ENCODE measurements at places on chromosomes 4 and X. TPM values are rescaled to one million over a fixed set of nuclear protein-coding genes. Genes with fewer than 3 reads are reported as not detected.

DNA sequence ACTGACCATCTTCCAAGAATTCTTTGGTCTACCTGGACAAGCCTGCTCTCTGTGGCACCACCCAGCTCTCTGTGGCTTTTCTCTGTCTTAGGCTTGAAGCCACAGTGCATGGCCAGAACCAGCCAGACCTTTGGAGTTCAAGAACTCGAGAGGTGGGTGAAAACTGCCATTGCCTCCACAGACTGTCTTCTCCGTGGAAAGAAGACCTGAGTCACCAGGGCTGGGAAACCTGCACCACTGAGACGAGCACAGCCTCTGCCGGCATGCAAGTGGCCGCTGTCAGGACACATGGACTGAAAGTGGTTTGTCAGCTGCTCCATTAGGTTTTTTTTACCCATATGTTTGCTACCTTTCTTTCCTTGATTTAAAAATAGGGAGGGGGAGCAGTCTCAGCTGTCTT is 74.5 kb downstream of the MGST2 start:
- DNase-seq, result no peak

GRCh38 chrX:15150586-15150985 is 119.3 kb downstream of the ASB9 start:
- no peak for DNase-seq

- DNase-seq, result no peak
Observed at GRCh38 chrX:66255359-66255967, 91.4 kb downstream of the HEPH start.

DNA sequence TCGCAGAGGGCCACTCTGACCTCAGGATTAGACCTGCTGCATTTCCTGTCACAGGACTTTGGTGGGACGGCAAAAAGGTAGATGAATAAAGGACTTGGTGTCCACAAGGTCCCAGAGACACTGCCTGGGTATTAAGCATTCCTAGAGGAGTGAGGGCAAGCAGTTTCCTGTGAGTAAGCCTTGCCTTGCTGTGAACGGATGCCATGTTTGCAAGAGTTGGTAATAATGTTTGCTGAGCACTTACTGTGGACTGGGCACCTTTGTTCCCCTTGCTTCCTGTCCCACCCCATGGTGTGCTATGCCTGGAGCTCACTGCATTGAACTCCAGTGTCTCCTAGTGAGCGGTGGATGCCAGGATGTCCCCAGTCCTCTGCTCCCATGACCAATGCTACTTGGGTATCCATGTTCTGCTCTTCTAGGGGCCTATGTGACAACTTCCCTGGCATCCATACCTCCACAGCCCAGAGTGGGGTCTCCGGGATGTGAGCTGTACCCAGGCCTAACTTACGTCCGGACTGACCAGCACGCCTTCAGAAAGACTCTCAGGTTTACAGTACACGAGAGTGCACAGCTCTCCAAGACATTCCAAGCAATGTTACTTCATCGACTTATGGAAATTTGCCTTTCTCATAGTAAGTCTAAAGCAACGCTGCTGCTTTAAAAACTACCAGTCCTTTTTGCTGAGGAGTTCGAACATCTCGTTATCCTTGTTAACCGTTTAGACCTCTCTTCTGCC is 95.5 kb upstream of the MSX1 start:
- no peak for DNase-seq

DNA sequence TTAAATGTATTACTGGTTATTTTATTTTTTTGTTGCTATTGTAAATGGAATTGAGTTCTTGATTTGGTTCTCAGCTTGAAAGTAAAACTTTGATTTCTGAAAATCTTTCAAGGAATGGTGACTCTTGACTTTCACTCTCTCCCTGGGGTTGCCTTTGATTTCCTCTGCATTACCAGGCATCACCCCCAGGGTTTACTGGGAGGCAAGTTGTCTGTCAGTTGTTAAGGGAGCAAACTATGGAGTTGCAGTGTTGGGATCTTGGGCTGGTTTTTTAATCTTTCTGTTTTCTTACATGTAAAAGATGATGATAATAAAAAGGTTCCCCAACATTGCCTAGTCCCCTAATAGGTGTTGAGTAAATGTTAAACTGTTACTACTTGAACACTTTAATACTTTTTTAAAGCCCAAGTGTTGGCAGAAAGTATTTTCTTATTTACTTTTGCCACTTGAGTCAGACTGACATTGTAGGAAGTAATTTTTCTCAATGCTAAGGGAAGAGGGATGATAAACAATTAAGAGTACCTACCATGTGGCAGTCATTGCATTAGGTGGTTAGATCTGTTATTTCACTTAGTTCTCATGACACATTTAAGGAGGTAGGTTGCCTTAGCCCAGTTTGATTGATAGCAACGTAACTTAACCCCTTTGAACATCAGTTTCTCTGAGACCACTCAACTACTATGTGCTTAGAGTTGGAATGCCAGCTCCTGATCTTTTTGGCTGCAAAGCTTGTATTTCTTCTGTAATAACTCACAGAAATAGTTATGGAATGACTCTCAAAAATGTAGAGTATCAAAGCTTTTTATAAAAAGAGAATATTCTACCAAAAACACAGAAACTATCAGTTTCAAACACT is 67.1 kb downstream of the DCLK2 start:
- DNase-seq, result no peak

GRCh38 chr4:8377103-8378075 is 63.1 kb downstream of the ACOX3 start:
- DNase-seq, result no peak

- DNase-seq, result no peak
Observed at GRCh38 chr4:114217150-114217817, 237.8 kb upstream of the ARSJ start.

DNA sequence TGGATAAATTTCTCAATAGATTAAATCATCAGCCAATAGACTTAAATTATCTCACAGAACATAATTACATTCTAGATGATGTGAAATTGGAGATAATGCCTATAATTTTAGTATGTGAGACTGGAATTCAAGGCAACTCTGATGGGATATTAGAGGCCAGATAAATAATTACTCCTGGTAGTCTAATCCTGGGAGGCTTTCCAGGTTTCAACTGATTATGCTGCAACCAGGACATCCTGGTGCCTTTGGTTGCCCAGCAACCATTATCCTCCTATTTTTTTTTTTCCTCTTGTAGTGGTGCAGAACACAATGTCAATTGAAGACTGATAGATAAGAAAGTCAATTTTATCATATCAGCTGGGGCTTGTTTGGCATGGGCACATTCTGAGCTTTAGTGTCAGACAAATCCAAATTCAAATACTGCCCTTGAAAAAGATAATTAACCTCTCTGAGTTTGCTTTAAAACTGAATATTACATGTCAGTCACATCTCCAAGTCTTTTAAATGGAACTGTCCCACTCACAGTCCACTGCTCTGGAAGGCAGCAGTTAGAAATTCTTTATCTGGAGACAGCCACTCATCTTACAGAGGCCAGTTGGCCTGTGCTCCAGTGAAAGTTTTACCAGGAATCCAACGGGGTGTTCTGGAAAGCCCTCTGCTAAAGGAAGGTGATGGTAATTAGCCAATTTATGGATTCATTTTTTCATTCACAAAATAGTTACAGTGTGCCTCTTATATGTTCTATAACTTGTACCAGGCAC is 95.3 kb upstream of the GUCY1A1 start:
- DNase-seq, result no peak

Gene GAB1
- 29.7 TPM for total RNA-seq

Gene MFAP3L
- total RNA-seq, result 8.4 TPM

Measured in glutamatergic neuron (in vitro differentiated cells).